ENCODE measurements at places on chromosomes 16 and 17.

DNA sequence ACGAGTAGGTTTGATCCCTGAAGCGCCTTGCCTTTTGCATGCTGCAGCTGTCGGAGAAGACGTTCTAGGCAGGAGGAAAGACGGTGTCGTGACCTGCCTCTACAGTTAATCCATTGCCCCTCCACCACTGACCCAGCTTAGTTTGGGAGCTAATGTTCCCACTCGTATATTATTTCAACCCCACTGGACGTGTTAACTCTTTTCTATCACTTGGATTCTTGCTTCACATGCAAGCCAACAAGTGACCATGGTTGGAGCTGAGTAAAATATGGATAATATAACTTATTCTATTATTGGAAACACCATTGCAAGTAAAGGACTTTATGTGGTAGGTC, 681 bp downstream of the CALCOCO2 start:
- no peak for DNase-seq

- DNase-seq = no peak
These were observed 18.7 kb downstream of the LRRC75A start for GRCh38 chr17:16473044-16474011.

GRCh38 chr17:60910415-60910814, 232.8 kb downstream of the BCAS3 start:
- DNase-seq = no peak

GRCh38 chr16:50607970-50608557, 59.9 kb downstream of the NKD1 start:
- no peak for DNase-seq

GRCh38 chr17:75036643-75037268, 10.0 kb downstream of the ATP5PD start:
- DNase-seq = peak; percentile 75

- no peak for DNase-seq
These were observed 120.3 kb downstream of the CHD9 start for GRCh38 chr16:53175118-53175517.

GRCh38 chr17:11924076-11924475, 73.2 kb downstream of the ZNF18 start:
- no peak for DNase-seq

DNA sequence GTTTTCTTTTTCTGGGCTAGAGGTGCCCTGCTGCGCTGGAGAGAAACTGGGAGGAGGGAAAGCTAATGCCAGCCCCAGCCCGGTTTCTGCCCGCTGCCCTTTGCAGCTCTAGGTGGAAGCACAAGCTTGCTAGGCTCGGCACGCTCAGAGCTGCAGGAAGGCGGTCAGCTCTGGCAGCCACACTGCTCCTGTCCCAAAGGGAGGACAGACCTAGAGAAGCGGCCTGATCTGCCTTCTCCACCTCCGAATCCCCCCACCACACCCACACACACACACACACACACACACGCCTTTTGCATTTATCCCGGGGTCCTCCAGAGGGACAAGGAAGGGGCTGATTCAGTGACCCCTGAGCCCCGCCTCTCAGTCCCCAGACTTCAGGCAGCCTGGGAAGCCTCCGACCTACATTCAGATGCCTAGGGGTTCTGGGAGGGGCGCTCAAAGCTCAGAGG, 418.1 kb downstream of the SOX9 start:
- DNase-seq = no peak

GRCh38 chr17:72349491-72349995, 228.7 kb downstream of the SOX9 start:
- DNase-seq = no peak

- DNase-seq = no peak
These were observed 14.8 kb downstream of the RFWD3 start for GRCh38 chr16:74651841-74652240.

DNA sequence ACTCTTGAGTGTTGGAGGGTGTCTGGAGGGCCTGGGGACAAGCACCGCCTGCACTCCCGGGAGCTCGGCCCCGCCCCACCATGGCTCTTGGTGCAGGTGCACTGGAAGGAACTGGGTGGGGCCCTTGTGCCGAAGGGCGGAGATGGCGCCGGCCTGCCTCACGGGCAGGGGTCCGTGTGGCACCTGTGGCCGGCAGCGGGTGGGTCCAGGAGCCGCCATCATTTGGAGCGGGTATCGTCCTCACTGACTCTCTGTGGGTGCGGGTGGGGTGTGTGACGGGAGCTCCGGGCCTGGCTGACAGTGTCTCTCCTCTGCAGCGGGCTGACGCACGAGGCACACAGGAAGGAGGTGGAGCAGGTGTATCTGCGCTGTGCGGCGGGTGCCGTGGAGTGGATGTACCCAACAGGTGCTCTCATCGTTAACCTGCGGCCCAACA, 5.2 kb downstream of the METRNL start:
- DNase-seq = peak; percentile 92

DNA sequence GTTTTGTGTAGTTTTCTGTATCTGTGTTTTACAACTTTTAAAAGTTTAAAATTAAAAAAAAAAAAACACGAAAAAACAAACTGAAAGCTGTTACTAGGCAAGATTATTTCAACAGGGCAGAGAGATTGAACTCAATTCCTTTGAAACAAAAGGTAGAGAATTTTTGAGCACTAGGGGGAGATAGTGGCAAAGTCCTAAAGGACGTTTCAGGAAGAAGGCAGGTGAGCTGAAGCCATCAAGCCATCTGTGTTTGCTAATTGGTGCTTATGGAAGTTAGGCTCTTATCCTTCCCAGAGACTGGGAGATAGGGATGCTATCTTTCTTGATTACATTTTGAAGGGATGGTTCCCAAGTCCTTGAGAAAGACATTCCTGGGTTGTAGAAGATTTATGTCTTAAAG, 70.6 kb upstream of the CLEC3A start:
- no peak for DNase-seq

DNA sequence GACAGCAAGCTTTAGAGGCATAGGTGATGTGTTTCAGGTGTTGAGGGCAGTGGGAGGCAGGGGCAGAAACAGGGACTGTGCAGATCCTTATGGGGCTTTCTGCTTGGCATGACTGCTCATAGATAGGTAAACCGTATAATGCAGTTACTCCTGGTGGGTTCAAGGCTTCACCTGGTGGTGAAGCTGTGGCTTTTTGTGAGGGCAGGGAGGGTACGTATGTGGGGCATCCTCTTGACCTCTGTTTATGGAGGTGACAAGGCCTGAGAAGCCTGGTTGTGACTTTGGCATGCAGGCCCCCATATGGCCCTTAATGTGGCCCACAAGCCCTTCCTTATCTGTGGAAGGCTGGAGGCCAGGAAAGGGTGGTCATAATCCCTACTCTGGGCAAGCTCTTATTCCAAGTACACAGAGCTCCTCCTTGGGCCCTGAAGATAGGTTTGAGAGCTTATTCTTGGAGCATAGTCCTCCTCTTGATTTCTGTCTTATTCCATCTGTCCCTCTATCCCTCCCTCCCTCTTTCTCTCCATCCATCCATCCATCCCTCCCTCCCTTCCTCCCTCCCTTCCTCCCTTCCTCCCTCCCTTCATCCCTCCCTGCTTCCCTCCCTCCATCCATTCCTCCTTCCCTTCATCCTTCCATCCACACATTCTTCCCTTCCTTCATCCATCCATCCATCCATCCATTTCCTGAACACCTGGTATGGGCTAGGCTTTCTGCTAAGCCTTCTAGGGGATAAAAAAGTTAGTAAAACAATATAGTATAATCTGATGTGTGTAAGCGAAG, 1.3 kb upstream of the CCL16 start:
- DNase-seq = no peak

DNA sequence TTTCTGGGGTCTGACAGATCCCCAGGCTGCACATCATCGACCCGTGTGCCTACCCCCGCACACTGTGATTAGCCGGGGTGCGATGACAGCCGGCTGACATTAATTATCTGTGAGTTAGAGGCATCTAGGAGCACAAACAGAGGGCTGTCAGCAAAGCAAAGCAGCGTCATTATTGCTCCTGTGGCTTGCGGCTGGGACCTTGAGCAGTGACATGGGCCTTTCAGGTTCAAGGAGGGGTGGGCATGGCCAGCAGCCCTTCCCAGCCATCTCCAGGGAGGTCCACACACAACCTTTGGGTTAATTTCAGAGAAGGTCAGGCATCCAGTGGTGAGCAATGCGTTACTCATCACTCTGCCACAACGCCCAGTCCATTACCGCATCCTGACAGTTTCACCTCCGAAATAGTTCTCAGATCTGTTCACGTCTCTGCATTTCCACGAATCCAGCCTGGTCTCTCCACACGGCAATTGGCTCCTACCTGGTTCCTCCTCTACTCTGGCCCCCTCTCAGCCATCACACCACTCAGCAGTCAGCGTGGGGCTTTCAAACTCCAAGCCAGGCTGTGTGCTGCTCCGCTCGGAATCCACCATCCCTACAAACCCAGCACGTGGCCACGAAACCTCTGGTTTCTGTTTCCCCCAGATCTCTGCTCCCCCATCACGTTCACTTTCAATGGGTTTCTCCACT, 249.7 kb upstream of the C16orf82 start:
- DNase-seq = no peak

- peak; percentile 74 for DNase-seq
These were observed 2.3 kb upstream of the BORCS6 start for GRCh38 chr17:8192070-8192815.

DNA sequence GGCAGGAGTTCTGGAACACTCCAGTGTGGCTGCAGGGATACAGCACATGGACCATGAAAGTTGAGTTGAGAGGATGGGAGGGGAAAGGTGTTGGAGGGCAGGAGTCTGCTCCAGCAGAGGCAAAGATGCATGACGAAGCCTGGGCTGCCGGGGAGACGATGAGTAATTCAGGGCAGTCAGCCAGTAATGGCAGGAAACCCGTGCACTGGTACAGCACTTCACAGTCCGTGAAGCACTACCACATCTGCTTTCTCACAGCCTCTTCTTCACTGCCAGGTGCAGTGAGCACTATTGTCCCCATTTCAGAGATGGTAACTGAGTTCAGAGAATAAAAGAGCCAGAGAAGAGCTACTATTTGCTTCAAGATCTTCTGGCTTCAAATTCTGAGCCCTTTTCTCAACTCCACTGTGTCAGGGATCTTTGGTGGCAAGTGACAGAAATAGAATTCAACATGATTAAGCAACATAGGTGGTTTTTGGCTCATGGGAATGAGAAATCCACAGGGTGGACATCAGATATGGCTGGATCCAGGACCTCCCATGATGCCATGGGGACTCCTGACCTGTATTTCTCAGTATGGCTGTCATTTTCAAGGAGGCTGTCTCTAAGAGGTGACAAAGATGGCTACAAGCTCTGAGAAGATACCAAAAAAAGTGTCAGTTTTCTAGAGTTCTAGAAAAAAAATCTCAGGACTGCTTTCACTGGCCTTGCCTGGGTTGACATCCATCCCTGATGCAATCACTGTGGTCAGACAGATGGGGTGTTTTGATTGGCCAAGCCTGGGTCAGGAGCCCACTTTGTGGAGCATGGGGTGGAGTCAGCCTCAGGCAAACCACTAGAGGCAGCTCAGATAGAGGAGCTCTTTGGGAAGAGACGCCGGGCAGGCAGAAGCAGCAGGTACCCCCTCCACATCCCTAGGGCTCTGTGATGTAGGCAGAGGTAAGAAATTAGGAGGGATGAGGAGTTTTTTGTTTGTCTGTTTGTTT, 24.7 kb downstream of the IL21R start:
- no peak for DNase-seq

DNA sequence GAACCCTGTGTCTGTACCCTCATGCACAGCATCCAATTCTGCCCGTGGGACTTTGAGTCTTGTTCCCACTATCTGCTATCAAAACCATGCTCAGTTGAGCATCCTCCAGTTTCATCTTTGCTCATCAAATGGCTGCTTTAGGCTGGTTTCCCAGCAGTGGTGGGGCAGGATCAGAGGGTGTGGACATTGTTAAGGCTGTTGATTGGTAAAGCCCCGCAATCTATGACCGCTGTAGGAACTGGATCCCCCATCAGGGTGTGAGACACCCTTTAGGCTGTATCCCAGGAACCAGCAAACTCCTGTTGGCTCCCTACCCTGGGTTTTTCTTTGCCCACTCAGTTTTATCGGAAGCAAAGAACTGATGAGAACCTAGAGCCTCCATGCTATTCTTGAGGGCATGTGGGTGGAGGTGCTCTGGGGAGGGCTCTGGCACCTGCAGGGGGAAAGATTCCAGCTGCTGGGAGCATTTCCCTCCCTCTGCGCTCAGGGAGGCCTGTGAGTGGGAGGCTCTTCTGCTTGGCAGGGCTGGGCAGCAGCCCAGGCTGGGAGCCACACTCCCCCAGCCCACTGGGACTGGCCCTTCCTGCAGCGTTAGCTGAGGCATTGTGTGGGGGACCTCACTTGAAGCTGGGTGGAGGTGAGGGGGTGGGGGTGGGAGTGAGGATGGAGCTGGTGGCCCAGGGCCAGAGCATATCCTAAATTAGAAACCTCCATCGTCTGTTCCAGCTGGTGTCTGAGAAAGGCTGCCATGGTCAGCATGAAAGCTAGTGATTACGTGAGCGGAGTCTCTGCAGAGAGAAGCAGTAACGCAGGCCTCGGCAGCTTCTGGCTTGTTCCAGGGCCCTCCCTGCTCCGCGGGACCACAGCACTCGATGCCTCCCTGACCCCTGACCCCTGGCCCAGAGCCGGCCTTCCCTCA, 160.6 kb downstream of the IRF8 start:
- no peak for DNase-seq

DNA sequence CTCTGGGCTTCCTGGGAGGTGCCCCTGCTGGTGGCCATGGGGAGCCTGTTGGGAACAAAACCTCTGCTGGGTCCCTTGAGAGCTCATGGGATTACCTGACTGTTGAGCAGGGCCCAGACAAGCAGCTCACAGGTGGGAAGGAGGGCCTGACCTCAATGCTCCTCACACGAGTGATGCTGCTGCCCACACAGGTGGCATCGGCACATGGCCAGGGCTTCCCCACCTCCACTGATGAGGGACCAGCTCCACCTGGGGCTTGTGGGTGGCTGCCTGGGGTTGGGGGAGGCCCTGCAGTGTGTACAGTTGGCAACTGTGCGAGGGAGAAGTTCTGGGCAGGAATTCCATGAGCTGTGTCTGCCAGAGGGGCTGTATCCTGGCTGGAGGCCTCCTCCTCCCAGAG, 87.8 kb upstream of the NLRP1 start:
- no peak for DNase-seq

DNA sequence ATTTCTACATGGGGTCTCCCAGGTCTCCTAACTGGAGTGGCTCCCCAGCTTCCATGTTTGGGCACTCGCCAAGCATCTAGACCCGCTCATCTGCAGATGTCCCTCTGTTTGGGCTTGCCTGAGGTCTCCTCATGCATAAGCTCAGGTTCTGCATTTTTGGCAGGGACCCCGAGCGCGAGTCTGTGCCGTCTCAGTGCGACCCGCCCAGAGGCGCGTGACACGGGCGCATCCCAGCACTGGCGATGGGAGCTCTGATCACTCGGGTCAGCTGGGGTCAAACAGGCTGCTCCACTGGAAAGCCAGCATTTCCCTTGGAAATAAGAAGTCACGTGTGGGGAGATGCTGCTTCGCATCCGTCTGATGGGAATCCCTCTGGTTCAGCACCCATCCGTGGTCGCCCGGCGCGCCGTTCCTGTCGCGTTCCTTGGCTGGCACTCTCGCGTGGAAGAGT, 56.9 kb upstream of the FASN start:
- DNase-seq = no peak

GRCh38 chr16:89072548-89073130, 21.0 kb upstream of the ACSF3 start:
- no peak for DNase-seq

DNA sequence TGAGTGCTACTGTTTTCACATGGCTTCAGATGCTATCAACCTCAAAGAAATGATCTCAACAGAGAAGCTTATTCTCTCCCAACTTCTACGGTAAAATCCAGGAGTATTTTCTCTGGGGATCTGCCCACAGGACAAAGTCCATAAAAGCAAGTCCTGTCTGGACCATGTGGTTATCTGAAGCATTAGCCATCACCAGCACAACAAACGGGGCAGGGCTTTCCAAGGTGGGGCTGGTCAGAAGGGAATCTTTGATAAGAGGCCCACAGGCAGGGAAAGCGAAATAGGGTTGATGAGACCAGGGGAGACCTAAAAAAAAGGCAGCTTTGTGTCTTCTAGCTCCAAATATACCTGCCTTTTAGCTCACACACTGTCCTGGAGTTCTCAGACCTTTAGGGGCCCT, 38.7 kb upstream of the CACNG3 start:
- no peak for DNase-seq

Data from Peyer's patch (tissue), 4 donors.